Endothelial cell (in vitro differentiated cells): ENCODE measurements at places on chromosomes 2 and 18.

GRCh38 chr2:67984600-67984999, 78.2 kb downstream of the C1D start:
- DNase-seq: no peak

- DNase-seq: no peak
These were observed 97.6 kb upstream of the SEC11C start for GRCh38 chr18:59041819-59042815.

DNA sequence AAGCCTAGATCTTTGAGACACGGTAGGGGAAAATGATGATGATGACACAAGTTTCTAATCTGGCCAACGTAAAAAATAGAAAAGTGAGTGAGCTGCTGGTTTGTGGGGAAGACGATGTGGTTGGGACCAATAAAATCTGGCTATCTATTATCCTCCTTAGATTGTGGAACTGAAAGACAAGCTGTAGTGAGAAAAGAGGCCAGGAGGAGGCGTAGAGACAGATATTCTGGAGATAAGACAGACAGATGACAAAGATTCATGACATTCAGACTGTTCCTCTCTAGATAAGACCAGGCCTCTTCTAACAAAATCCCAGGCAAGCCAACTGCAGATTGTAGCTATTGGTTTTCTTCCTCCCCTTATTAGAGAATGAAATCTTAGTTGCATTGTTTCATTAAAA, 376.3 kb upstream of the UBE2E3 start:
- peak; percentile 22 for DNase-seq

DNA sequence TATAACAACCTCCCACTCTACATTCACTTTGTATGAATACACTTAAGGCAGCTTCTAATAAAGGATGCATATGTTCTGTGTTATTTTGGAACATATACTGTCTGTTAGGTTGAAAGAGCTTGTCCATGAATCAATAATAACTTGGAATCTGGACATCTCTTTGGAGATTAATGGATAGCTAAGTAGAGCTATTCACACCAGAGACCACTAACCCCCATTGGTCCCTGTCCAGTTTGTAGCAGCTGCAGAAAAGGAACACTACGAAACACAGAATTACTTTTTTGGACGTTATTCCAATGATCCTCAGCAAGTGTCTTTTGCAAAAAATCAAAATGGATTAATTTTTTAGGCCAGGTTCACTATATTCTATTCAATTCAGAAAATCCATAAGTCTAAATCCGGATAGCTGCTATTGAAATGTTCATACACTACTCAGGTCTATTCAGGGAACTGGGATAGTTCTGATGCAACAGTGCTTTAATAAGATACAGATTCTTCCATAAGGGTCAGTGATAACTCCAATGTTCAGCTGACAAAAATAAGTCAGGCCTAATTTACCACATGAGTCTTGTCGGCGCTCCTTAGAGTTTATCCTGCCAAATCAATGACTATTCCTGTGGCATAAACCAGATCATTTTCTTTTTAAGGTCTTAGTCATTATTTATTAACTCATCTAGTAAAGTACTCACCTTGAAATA, 44.2 kb downstream of the NRXN1 start:
- DNase-seq: no peak

DNA sequence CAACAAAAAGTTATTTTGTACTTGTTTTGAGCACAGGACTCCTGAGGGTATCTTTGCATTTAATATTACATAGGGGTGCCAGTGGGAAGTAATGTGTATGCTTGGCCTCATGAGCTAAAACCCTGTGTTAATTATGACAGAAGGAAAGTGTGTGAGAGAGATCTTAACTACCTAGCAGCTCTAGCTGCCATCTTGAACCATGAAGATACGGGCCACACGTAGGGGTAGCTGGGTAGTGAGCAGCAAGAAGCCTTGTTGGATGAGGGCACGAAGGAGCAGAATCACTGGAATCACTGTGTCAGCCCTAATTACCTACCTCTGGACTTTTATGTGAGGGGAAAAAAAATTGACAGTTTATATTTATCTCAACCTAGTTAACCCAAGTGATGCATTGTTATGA, 15.4 kb upstream of the CASP10 start:
- DNase-seq: no peak

GRCh38 chr18:48942554-48943261, 8.1 kb downstream of the SMAD7 start:
- DNase-seq: no peak

DNA sequence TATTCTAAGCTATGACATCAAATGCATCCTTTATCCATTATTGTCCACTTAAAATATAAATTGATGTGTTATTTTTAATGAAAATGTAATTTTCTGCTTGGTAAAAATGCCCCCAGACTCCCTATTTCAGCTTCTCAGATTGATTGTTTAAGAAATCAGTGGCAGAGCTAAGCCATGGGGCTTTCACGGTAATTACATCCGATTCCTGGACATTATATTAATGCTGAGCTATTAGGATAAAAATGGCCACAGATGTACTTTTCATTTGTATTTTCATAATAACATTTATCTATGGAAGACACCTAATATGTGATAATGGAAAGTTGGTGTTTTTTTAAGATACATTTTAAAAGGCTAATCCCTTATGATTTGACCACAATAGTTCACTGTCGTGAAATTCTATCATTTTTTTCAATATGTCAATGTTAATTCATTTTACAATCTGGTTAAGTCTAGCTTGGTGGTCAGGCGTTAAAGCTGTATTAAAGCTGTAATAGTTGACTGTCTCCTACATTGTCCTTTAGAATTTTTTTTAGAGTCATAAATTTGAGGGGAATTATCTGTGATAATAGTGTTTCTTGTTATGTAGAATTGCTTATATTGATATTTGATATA, 229.0 kb upstream of the UBE2E3 start:
- no peak for DNase-seq

DNA sequence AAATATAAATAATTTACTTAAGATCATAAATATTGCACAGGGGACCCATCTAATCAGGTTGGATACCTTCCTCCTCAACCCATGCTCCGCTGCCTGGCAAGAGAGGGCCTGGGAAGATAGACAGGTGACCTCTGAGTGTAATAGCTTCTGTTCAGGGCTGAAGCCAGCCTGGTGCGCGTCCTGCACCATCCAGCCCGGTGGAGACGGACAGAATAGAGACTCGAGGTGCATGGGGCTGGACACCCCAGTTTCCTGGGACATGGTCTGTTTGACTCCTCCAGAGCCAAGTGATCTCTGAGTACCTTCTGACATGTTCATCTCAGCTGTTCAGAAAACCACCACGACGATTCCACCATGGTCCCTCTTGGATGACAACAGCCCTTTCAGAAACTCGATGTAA, 209.3 kb upstream of the MYT1L start:
- no peak for DNase-seq

DNA sequence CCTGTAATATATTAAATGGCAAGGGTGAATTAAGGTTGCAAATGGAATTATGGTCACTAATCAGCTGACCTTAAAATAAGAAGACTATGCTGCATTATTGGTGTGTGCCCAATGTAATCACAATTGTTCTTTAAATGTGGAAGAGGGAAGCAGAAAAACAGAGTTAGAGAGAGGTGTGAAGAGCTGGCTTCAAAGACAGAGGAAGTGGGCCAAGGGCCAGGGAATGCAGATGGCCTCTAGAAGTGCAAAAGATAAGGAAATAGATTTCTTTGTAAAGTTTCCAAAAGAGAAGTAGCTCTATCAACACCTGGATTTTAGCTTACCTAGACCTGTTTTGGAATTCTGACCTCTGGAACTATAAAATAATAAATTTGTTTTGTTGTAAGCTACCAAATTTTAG, 276.0 kb downstream of the LRRTM1 start:
- no peak for DNase-seq

GRCh38 chr2:178419123-178419522, 31.9 kb downstream of the PRKRA start:
- DNase-seq: no peak

DNA sequence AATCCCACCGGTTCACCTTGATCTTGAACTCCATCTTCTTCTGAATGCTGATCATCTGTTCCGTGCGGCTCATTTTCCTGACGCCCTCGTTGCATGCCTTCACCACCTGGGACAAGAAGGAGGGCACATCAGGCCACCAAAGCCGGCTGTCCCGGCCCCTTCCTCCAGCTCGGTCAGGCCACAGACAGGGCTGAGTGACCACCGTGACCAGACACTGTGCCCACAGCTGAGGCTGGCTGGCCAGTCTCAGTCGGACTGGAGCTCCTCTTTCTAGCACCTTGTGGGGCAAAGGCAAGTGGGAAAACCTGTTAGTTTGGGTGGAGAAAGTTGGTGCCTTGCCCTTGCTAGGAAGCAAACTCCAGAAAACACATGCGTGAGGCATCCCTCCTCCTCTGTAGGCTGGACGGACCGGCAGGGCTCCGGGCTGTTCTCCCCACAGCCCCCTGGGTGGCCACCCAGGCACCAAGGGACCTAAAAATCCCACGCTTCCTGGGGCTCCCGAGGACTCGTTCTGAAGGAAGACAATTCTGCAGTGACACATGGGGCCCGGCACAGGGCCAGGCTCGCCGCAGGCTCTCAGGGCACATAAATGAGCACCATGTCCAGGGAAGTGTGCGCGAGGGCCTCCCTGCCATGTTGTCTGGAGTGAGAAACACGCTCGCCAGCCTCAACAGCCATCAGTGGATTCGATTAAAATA, 15.3 kb downstream of the SNORC start:
- DNase-seq: no peak

GRCh38 chr2:240920783-240921231, 14.7 kb downstream of the CROCC2 start:
- DNase-seq: no peak

DNA sequence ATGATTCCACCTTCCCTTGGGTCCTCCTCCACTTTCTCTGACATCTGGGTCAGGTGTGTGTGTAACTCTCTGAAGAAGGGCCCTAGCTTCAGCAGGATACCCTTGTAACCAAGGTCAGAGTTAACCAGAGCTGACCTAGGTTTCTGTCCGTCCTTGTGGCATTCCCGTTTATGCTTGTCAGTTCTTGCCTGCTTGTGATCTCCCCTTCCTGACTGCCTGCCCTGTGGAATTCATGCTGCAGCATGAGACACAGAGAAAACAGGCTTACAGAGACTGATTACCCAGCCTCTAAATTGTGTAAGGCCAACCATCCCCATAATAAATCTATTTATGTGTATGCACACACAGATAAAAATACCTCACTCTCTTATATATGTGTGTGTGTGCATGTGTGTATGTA, 22.8 kb downstream of the NXPH2 start:
- no peak for DNase-seq

- no peak for DNase-seq
These were observed 149.2 kb upstream of the NCKAP5 start for GRCh38 chr2:133717497-133717896.

DNA sequence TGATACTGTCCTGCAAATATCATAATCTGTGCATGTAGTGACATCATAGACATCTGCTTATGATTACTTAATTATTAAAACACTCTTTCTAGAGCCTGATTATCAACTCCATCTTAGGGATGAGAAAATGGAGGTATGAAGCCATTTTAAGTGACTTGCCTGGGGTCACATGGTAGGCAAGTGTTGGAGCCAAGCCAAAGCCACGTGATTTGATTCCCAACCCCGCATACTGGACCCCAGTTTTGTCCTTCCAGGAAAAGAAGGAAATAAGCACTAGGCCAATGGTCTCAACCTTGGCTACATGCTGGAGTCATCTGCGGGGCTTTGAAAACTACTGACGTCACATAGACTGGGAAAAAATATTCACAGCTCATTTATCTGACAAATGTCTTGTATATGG, 19.6 kb upstream of the SEH1L start:
- DNase-seq: no peak

DNA sequence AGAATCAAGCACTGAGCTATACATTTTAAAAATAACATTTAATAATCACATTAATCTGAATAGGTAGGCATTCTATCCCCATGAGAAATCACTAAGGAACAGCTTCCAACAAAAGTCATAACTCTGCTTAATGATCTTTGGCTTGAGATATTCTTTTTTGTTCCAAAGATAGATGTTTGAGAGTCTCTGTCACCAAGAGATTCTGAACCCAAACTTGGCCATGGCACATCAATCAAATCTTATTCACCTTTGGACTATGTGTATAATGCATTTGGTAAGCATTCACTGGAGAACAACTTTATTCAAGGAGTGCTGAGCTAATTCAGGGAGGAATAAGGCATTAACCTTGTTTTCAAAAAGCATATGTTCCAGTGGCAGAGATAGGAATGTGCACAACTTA, 743.3 kb downstream of the SLC4A3 start:
- no peak for DNase-seq

GRCh38 chr2:63856303-63856603, 14.6 kb downstream of the UGP2 start:
- no peak for DNase-seq

- DNase-seq: no peak
These were observed 48.2 kb downstream of the EML4 start for GRCh38 chr2:42217307-42217706.

DNA sequence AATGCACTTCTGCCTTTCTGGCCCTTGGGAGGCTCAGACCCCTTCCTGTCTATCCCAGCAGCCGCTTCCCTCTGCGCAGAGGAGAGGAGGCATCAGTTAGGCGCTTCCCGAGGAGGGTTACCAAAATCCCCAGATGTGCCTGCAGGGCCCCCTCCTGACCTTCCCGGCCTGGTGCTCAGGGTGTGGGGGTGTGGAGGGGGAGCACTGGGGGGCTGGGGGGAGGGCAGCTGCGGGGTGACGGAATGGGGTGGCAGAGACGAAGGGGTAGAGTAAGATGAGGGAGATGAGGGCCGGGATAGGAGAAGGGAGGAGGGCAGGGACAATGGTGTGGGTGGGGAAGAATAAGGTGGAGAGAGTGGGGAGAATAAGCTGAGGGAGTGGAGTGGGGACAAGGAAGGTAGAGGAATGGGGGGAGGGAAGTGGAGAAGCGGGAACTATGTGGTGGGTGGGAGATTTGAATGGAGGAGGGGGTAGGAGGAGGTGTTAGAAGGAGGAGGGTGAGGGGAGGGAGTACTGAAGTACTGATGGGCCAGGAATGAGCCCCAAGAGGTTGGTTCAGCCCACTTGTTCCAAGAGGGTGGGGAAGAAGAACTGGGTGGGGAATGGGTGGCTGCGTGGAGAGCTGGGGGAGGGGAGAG, 6.5 kb upstream of the ZAP70 start:
- no peak for DNase-seq

- no peak for DNase-seq
These were observed 291.8 kb downstream of the ICOS start for GRCh38 chr2:204228169-204228886.

- peak; percentile 22 for DNase-seq
These were observed 651 bp downstream of the KCNK3 start for GRCh38 chr2:26692897-26693849.

- DNase-seq: no peak
These were observed 149.7 kb upstream of the PIK3C3 start for GRCh38 chr18:41805341-41805740.

GRCh38 chr2:236073246-236073645, 94.9 kb downstream of the GBX2 start:
- no peak for DNase-seq

DNA sequence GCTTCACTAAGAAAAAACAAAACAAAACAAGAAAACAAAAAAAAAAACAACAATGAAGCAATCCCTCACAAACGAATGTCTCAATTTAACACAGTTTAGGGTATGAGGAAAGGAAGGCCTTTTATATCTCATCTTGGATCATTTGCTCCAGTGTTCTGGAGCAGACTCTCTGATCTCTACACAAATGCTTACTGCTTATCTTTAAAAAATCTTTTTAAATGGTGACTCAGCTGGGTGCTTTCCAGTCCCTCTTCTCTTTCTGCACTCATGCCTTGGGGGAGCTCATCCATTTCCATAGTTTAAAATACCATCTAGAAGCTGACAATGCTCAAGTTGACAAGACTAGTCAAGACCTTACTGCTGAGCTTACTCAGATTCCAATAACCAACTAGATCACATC, 56.2 kb downstream of the ETAA1 start:
- no peak for DNase-seq

GRCh38 chr18:10113121-10114022, 199.6 kb downstream of the VAPA start:
- no peak for DNase-seq
